Hematopoietic multipotent progenitor cell treated with erythropoietin and hydrocortisone succinate and interleukin-3 and kit ligand, for 8 days (in vitro differentiated cells): ENCODE measurements at places on chromosomes 3 and 15.
A peak's percentile ranks its signal among the peaks of the same experiment; 100 is the strongest.

GRCh38 chr3:65356331-65357248 lies 668.8 kb upstream of the ADAMTS9 start:
- DNase-seq, result no peak

GRCh38 chr3:191094057-191094845 lies 104.8 kb upstream of the OSTN start:
- DNase-seq, result no peak

DNA sequence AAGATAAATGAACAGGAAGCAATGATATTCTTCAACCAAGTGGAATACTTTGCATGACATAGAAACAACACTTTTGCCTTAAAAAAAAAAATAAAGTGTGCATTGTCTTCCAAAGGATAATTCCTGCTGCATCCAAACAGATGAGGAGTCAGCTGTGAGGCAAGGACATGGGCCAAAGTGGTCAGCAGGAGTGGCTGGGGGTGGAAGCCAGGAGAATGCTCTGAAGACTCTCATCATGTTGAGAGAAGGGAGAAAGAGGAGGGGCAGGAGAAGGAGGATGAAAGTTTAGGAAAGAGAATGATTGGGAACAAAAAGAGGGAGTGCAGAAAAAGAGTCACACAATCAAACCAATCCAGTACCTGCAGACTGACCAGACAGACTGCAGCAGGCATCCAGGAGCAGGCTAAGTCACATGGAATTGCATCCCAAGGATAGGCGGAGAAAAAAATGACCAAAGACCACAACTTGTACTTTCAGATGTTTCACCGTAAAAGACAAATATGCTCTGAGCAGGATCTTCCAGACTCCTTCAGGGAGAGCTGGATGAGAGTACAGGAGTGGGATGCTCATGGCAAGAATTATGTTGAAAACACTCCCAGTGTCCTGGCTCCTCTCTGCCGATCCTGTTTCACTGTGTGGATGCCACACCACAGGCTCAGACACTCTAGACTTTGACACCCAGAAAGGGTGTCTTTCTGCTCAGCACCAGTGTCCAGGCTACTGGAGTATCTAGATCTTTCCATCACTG lies 11.9 kb downstream of the ABI3BP start:
- DNase-seq, result no peak

- DNase-seq, result no peak
These were observed 301.0 kb upstream of the TBL1XR1 start for GRCh38 chr3:177498037-177498857.

DNA sequence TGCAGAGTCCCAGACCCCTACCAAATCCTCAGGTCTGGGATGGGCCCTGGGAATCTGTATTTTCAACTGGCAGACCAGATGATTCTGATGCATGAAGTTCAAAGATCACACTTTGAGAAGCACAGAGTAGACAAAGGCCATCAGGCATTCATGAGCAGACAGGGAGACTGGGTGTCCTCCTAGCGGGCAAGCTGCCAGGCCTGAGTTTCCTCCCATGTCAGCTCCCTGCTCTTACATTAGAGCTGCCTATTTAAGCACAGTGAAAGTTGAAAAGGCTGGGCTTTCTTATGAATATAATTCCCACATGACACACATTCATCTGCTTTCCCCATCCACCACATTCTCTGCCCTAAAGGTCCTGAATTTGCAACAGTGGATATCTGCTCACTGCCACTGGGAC lies 14.0 kb downstream of the CAPN3 start:
- no peak for DNase-seq

DNA sequence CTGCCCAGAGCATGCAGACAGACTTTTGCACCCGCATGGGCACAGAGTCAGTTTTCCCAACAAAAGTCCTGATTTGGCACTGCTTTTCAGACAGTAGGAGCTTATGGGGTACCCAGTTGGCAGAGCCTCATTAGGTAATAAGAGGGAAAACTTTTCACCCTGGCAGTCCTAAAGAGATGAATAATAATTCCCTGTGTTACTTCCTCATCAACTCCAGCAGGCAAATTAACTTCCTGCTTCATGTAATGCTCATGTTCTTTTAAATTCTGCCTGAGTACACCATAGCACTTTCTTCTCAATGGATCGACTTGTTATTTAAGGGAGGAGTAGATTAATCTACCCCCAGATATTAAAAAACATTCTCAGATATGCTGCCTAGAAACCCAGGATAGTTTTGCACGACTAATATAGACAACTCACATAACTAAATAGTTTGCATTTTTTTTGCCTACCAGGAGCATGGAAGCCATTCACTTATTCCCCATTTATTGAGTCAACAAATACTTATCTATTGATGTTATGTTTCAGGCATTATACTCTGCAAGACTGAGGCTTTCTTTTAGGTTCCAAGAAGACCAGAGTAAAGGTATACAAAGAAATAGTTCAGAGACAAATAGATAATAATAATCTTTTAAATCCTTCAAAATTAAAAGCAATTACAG lies 214.5 kb downstream of the KCNMB2 start:
- DNase-seq, result no peak

- no peak for DNase-seq
These were observed 37.8 kb downstream of the CYFIP1 start for GRCh38 chr15:22942306-22942855.

DNA sequence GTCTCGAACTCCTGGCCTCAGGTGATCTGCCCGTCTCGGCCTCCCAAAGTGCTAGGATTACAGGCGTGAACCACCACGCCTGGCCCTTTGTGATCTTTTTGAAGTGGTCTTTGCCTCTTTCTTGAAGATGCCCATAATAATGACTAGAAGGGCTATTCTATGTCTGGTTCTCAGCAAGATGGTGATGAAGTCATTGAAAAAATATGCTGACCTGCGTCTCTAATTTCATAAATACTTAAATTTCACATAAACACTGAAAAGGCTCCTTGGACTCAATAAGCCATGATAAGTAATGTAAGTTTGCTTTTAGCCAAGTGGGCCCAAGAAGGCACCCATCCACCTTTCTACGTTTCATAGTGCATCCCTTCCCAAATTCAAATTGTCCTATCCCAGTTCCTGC lies 775 bp upstream of the MAPK6 start:
- no peak for DNase-seq

DNA sequence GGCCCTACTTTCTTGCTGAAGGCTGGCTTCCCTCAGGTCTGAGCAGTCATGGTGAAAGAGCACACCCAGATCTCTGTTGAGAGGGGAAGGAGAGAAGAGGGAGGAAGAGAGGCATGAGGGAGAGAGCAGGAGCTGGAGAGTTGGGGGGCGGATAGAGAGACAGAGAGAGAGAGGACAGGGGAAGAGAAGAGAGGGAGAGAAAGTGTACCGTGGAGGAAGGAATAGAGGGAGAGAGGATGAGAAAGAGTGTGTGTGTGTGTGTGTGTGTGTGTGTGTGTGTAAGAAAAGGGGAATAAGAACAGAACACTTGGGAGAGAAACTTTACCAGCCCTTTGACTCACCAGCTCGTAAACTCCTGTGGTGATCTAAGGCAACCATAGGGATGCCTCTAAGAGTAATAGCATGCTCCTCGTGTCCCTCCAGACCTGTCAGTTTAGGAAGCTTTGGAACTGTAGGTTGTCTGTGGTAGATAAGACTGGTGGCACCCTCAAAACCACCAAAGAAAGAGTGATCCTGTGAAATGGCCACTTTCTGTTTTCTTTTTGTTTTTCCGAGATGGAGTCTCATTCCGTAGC lies 18.2 kb downstream of the ZNF592 start:
- DNase-seq, result peak; percentile 65

DNA sequence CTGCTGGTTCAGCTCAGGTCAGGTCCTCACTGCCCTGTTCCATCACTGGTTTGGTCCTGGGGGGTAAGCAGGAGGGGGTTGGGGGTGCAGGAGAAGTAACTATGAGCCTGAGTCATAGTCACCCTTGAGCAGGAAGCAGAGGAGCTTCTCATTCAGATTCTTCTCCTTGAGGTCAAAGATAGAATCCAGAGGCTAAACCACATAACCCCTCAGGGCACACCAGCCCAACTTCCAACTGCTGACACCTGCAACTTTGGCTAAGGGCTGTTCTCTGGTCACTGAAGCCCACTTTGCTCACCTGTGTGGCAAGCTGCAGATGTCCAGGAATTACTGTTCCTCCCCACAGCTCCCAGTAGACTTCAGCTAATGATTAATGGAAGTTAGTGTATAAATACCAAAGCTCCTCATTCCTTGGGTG lies 48.8 kb upstream of the LRRFIP2 start:
- DNase-seq, result no peak
